Stimulated activated CD4-positive, alpha-beta T cell treated with anti-CD3 and anti-CD28 coated beads, Interleukin-12 subunit alpha, Interleukin-12 subunit beta, amount 100 ng/mL, for 48 hours (primary cell): ENCODE measurements at places on chromosomes 16 and 17.
A peak's percentile ranks its signal among the peaks of the same experiment; 100 is the strongest.

GRCh38 chr17:2511138-2511461, 588 bp downstream of the METTL16 start:
- DNase-seq, result no peak

- no peak for DNase-seq
These were observed 7.8 kb downstream of the CLCN7 start for GRCh38 chr16:1466968-1467521.

DNA sequence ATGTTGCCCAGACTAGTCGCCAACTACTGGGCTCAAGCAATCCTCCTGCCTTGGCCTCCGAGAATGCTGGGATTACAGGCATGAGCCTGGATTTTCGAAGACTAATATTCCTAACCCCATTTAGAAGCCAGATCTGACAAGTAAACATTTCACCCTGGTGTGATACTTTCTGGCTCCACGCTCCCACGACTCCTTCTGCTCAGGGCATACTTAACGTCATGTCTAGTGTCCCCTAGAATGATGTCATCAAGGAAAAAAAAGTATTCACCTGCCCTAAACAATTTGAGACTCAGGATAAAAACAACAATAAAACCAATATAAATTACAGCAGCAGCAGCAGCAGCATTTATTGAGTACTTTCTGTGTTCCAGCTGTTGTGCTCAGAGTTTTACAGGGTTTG, 13.2 kb downstream of the ITGB3 start:
- no peak for DNase-seq

- no peak for DNase-seq
These were observed 3.6 kb downstream of the COX10 start for GRCh38 chr17:14072881-14073280.

DNA sequence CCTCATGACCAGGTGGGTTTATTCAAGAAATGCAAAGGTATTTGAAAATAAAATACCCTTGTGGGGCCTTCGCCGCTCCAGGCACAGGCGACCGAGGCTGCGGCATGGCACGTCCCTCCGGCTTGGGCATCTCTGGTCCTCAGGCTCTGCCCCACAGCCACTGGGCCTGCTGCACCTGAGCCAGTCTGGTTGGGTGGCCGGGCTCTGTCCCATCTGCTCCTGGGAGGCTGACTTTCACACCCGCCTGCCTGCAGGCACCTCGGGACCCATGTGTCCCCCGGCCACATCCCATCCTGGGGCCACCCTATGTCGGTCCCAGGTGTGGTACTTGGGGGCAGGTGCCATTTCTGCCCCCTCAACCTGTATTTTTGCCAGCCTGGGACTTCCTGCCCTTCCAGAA, 20.9 kb downstream of the OSBPL7 start:
- DNase-seq, result no peak

DNA sequence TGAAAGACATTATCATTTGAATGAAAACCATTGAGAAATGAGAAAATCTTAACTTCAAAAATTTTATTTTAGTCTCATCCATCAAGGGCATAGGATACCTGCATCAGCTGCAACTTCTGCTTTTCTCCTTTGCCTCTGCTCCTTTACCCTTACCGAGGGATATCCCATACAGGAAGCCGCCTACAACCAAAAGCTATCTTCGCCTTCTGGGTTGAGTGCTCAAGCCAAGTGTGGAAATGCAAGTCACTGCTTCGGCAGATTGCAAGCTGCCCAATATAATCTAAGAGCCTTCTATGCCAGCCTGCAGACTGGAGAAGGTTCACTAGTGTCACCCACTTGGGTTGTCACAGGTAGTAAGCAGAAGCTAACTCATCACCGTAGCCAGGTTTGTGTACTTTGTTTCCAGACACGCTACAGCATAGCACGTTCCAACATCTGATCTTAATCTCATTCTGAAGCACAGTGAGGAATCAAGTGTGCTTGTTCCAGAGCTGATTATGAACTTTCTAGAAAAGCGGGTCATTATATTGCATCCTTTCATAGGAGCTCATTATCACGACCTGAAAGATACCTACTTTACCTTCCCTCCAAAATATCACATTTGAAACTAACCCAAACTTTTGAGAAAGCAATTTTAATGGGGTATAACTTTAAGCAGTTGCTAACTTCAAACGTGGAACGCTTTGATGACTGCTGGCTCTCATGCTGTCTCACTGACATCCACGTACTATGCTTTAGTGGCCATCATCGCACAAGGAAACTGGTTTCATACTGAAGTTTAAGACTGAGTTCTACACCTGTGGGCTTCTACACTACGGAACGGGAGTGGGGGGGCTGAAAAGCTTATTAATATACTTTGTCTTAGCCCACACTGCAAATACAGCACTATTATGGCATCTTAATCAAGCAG, 8.0 kb upstream of the UNK start:
- no peak for DNase-seq

DNA sequence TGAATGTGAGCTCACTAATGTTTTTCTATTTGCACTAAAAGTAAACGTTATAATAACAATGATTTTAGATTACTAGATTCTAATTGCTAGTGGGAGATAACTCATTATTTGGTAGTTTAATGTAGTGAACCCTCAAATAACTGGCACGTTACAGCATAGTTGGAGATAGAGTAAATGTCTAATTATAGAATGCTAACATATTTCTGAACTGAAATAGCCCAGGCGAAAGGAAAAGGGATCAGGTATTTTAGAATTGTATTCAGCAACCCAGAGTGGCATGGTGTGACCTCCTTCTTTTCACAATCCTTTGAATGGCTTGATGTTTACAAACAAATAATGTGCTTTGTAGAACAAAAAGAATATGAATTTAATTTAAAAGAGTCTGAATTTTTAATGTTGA, 1221.2 kb downstream of the CDH8 start:
- DNase-seq, result no peak

GRCh38 chr17:14986127-14986526, 279.0 kb downstream of the PMP22 start:
- DNase-seq, result no peak

GRCh38 chr16:11188801-11189740, 66.9 kb downstream of the SOCS1 start:
- no peak for DNase-seq

GRCh38 chr16:7820816-7821215, 488.2 kb downstream of the RBFOX1 start:
- no peak for DNase-seq

DNA sequence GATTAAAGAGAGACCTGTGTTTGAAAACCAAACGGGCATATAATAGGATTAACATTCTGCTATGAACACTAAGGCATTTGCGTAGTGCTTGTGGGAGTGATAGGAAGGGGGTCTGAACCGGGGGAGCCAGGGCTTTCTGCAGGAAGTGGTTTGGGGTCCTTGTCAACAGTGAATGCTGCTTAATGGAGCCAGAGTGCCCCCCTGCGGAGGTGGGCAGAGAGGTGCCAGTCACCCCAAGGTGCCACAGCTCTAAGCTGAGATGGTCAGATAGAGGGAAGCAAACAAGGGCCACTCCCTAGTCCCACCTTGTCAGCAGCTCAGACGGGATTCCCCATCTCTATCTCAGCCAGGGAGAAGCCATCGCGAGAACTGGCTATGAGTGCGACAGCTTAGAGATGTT, 17.7 kb downstream of the NAA60 start:
- DNase-seq, result no peak

- no peak for DNase-seq
These were observed 191.0 kb upstream of the RPL38 start for GRCh38 chr17:74012465-74012864.

- DNase-seq, result no peak
These were observed 20.7 kb downstream of the CPNE2 start for GRCh38 chr16:57113042-57113453.

DNA sequence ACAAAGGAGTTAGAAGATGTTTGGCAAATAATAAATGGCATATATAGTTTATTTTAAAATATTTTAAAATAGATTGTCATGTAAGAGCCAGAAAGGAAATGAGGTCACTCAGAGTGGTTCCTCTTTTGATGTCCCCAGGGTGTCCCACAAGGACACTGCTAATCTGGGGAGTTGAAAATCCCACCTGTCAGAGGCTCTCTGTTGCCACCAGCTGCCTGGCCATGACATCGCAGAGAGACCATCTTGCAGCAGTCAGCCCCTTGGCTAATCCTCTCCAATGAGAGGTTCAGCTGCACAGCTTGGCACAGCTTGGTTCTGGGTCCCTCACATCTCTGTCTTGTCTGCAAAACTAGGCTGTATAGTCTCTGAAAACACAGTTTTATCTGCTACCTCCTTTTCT, 11.0 kb upstream of the RBFOX1 start:
- DNase-seq, result no peak

GRCh38 chr17:31524926-31525800, 133.7 kb downstream of the RAB11FIP4 start:
- DNase-seq, result peak; percentile 68

GRCh38 chr17:76683921-76684745, 26.6 kb downstream of the MXRA7 start:
- no peak for DNase-seq

GRCh38 chr17:34024806-34025551, 230.1 kb upstream of the CCL2 start:
- DNase-seq, result no peak

- no peak for DNase-seq
These were observed 767 bp downstream of the INO80E start for GRCh38 chr16:29996766-29997250.

GRCh38 chr17:52160136-52160567, 1.6 kb upstream of the CA10 start:
- DNase-seq, result no peak

GRCh38 chr17:82593590-82594087, 54.6 kb downstream of the WDR45B start:
- no peak for DNase-seq
